Dorsolateral prefrontal cortex (tissue), 122 donors: ENCODE measurements at places on chromosomes 2 and 18.

DNA sequence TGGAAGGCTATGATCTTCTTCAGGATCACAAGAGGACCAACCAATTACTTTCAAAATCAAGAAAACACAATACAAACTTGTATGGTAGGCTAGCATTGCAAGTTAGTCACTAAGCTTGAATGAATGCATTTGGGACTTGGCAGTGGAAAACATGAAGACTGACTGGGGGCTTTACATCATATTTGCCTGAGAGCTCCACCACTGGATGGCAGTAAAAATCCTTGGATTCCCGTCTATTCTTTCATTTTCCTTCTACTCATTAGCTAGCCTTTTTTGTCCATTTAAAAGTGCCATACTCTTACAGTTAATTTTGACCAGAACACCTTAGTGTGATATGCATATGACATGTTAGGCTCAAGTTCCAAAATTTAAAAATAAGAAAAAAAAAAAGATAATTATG lies 63.5 kb upstream of the RASGRP3 start:
- no peak for DNase-seq

DNA sequence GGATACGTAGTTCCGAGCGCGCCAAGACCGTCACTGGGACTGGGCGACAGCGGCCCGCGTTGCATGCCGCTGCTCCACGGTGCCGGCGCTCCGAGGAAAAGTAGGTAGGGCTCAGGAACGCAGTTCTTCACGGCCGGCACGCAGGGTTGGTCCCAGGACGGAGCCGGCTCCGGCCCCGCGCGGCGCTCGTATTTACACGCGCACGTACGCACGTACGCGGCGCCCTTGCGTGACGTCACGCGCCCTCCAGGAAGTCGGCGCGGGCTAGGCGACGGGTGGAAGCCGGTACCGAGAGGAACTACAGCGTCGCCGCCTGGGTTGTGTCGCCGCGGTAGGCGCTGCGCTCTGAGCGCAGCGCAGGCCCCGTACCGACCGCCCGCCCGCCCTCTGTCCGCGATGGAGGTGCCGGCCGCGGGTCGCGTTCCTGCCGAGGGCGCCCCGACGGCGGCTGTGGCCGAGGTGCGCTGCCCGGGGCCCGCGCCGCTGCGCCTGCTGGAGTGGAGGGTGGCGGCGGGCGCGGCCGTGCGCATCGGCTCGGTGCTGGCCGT lies at the start of gene CTDP1:
TSS of gene CTDP1 (plus strand) at position 252 of the 548 bp plus-strand sequence. CDS start at position 397, 145 bp downstream.
- peak; percentile 79 for DNase-seq

DNA sequence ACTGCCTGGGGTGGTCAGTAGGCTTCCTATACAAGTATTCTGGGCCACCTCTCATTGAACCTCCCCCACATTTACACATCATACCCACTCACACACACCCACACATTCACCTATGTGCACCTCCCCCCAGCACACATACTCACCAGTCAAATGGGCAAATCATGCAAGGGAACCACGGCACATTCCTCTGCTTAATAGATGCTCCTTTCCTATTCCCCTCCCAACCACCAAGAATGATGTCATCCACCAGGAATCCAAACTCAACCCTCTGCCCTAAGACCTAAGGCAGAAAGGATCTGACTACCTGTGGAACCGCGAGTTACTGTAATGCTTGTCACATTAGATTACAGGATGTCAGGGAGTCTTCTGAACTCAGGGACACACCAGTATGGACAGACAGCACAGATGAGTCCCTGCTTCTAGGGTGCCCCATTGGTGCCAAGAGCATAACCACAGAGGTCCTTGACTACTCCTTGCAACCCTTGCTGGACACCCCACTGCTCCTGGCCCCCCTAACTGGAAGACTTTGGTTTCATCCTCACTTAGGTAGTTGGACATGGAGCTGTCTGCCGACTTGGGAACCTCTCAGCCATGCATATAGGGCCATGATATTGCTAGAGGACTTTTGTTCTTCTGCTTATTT lies 21.5 kb upstream of the CAB39 start:
- DNase-seq, result no peak

GRCh38 chr18:74005320-74006109 lies 142.1 kb downstream of the FBXO15 start:
- DNase-seq, result no peak

- no peak for DNase-seq
These were observed 134.2 kb downstream of the FOXI3 start for GRCh38 chr2:88318071-88318955.

- no peak for DNase-seq
These were observed 111.3 kb upstream of the TLK1 start for GRCh38 chr2:171271971-171272436.

DNA sequence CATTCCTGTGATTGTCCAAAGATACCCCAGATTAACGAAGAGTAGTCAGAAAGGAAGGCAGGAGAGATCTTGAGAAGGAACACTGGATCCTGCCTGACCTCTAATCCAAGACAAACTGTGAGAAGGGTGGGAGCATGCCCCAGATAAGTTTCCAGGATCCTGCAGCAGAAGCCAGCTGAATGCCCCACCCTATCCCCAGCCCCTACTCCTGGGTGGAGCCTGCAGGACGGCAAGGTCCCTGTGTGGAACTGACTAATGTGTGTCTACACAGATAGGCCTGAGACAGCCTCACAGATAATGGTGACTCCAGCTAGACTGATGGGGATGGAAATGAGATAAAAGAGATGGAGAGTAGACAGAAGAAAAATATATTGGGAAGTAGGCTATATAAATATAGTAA lies 174.3 kb downstream of the PDE1A start:
- DNase-seq, result no peak

GRCh38 chr18:79815657-79816056 lies 17.9 kb downstream of the KCNG2 start:
- no peak for DNase-seq

- DNase-seq, result no peak
These were observed 115.8 kb upstream of the CWC22 start for GRCh38 chr2:180122874-180123273.
